ENCODE measurements at places on chromosomes 16 and 17. TPM values are rescaled to one million over a fixed set of nuclear protein-coding genes. Genes with fewer than 3 reads are reported as not detected.

GRCh38 chr17:58325976-58326468 lies 2.6 kb downstream of the TSPOAP1 start:
- H3K27ac ChIP-seq: no peak overlapping the region
- no peaks in the 10 kb centered on the region for H3K36me3 ChIP-seq
- H3K27me3 ChIP-seq: no peaks in the 10 kb centered on the region
- H3K4me1 ChIP-seq: peaks cover 21% of the 10 kb centered on the region
- DNase-seq: no peak
- H3K4me3 ChIP-seq: no peak overlapping the region

DNA sequence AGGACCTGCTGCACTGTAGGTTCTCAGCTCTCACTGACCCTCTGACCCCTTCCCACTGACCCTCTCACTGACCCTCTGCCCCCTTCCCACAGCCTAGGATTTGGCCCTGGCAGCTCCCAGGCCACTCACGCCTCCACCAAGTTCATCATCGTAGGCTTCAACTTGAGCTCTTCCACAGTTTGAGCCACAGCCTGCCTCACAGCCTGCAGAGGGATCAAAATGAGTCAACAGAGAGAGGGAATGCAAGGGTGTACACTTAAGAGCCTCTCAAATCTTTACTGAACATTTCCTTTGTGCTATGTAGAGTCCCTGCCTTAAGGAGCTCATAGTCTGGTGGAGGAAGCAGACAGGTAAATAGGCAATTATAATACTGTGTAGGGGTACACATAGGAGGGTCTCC lies 12.1 kb downstream of the HEATR9 start:
- H3K27me3 ChIP-seq: no peaks in the 10 kb centered on the region
- no peak overlapping the region for H3K4me3 ChIP-seq
- H3K36me3 ChIP-seq: peaks cover 5% of the 10 kb centered on the region
- no peak overlapping the region for H3K27ac ChIP-seq
- no peak for DNase-seq
- H3K4me1 ChIP-seq: no peaks in the 10 kb centered on the region

DNA sequence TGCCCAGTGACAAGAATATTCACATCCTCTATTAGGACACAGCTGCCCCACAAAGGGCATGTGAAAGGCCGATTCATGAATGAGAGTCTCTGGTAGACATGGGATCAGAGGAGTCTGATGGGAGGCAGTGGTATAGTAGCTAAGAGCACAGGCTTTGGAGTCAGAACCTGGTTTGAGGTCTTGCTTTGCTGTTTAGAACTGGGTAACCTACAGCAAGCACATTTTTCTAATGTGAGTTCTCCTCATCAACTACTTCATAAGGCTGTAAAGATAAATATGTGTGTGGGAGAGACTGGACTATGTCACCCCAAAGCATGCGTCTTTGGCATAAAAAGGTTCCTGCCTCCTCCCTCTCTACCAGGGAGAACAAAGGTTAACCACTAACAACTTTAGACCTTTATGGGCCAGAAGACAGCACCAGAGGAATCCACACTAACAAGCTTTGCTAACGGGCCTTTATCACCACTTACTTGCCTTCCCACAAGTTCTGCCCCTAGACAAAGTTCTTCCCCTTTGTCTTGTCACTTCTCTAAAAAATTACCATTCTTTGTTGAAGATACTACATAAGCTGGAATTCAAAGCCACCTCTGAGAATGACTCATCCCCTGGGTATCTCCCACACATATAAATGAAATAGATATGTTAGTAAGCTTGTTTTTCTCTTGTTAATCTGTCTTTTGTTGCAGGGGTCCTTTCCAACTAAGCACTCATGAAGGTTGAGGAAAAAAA lies 21.1 kb downstream of the CDR2 start:
- H3K27me3 ChIP-seq: no peaks in the 10 kb centered on the region
- H3K4me3 ChIP-seq: no peak overlapping the region
- H3K36me3 ChIP-seq: peaks cover 17% of the 10 kb centered on the region
- peaks cover 35% of the 10 kb centered on the region for H3K4me1 ChIP-seq
- H3K27ac ChIP-seq: no peak overlapping the region

DNA sequence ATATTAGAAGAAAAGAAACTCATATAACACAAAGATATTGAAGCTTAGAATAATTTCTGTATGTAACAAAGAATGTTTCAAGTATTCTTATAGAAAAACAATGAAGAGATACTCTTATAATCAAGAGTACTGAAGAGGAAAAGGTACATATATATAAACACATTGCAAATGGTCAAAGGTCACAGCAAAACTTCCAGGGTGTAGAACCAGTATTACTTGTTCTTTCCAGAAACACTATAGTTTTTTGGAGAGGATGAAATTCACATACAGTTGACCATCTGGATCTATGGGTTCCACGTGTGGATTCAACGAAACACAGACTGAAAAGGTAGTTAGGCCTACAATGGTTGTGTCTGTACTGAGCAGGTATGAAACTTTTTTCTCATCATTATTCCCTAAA lies 22.6 kb downstream of the PRPSAP1 start:
- peaks cover 18% of the 10 kb centered on the region for H3K4me1 ChIP-seq
- H3K36me3 ChIP-seq: peaks cover 61% of the 10 kb centered on the region
- no peak overlapping the region for H3K4me3 ChIP-seq
- no peak for DNase-seq
- no peak overlapping the region for H3K27ac ChIP-seq

GRCh38 chr16:73610160-73610559 lies 562.2 kb upstream of the ZFHX3 start:
- no peak overlapping the region for H3K27ac ChIP-seq
- no peaks in the 10 kb centered on the region for H3K36me3 ChIP-seq
- DNase-seq: no peak
- no peaks in the 10 kb centered on the region for H3K4me1 ChIP-seq
- no peak overlapping the region for H3K4me3 ChIP-seq

DNA sequence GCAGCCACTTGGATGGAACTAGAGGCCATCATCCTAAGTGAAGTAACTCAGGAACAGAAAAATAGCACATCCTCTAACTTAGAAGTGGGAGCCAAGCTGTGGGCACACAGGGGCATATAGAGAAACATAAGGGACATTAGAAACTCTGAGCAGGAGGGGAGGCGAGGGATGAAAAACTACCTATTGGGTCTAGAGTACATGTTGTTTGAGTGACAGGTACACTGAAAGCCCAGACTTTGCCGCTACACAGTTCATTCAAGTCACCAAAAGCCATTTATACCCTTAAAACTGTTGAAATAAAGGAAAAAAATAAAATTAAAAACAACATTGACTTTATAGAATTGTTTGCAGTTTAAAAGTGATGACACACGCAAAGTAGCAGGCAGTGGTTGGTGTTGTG lies 236.6 kb downstream of the SNX29 start:
- H3K4me1 ChIP-seq: no peaks in the 10 kb centered on the region
- no peaks in the 10 kb centered on the region for H3K36me3 ChIP-seq
- DNase-seq: no peak
- no peaks in the 10 kb centered on the region for H3K27me3 ChIP-seq

Gene LONP2
- 61.0 TPM for total RNA-seq

Gene CTNS
- 21.1 TPM for total RNA-seq
